ENCODE measurements at places on chromosomes 5 and 9. TPM values are rescaled to one million over a fixed set of nuclear protein-coding genes. Genes with fewer than 3 reads are reported as not detected.

DNA sequence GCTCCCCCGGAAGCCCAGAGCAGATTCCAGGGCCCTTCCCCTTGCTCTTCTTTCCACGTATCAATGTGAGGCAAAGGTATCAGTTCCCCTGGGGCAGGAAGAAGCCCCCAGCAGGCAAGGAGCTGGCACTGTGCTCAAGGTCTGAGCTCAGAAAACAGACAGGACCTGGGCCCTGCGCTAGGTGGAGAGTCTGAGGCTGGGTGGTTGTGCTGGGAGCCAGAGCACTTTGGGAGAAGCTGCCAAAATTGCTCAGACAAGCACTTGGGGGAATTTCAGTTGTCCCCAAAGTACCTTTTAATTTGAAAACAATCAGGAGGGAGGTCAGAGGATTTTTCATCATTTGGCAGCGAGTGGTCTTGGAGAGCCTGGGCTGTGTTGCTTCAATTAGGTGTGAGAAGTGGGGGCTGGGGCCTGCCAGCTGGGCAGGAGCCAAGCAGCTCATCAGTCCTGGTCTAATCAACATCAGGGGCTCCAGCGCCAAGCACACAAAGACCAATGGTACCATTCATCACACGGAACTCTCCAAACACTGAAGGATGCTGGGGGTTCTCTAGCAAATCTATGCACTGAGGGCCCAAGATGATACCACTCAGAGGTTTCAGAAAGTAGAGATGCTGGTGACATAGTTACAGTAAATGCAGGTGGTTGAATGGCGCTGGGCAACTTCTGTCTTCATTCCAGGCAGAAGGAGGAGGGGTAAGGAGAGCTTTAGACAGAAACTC, 176.5 kb downstream of the SNX18 start:
- DNase-seq = no peak

The LOX gene
- polyA plus RNA-seq = 1.1 TPM

- DNase-seq = no peak
These were observed 1.0 kb upstream of the CRB2 start for GRCh38 chr9:123354806-123355508.

The FBP1 gene
- 3.0 TPM for polyA plus RNA-seq

DNA sequence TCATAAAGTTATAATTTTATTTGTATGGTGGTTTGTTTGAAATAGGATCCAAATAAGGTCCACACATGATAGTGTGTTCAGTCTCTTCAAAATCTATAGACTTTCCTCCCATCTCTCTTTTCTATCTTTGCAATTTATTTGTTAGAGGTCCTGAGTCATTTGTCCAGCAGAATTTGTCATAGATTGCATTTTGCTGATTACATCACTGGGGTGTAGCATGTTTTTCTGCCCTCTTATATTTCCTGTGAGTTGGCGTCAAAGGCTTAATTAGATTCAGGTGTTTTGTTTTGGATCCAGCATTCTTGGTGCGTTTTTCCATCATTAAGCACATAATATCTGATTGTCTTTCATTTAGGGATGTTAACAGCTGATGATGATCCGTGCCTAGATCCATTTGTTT, 15.0 kb downstream of the CYFIP2 start:
- no peak for DNase-seq

The PIP5K1B gene
- 2.1 TPM for polyA plus RNA-seq

The DPH7 gene
- polyA plus RNA-seq = 44.5 TPM

GRCh38 chr5:75734913-75735789, 17.9 kb upstream of the POC5 start:
- peak; percentile 79 for DNase-seq

The FAM153A gene
- not detected for polyA plus RNA-seq

DNA sequence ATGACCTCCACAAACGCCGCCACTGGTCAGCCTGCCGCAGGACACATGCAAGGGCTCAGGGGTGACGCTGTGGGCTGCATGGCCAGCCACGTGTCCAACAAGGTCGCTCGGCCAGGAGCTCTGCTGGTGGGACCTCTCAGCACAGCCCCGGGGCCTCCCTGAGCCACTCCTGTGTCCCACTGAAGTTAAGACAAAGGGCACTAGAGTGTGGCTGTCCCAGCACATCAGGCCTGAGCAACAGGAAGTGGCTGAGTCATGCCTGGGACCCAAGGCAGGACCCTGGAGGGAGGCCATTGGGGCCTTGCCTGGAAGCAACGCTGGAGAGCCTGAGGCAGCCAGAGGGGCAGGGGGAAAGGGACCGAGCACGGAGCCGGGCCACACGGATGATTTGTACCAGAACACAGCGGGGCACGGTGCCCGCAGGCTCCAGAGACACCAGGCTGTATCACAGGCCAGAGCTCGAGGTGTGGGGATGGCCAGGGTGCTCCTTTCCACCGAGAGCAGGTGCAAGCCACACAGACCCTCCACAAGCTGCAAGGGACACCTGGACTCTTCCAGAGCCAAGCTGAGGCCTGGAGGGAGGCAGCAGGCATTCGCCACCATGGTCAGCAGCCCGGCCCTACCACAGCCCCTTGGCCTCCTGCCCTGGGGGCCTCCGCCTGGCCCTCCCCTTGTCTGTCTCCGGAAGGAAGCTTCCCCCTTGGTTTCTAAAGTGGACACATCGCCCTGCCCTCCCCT, 6.5 kb upstream of the TMEM210 start:
- DNase-seq = no peak

GRCh38 chr5:136808756-136809155, 443.4 kb upstream of the TRPC7 start:
- no peak for DNase-seq
